ENCODE measurements at places on chromosomes 4 and X. TPM values are rescaled to one million over a fixed set of nuclear protein-coding genes. Genes with fewer than 3 reads are reported as not detected.

Gene PGAM4
- total RNA-seq: not detected

Gene MAGEH1
- total RNA-seq: 37.0 TPM

Gene EXOC1
- 51.0 TPM for total RNA-seq

Gene ERVMER34-1
- 0.27 TPM for total RNA-seq

Gene ATP5ME
- 174 TPM for total RNA-seq

Gene WDFY3
- 139 TPM for total RNA-seq

Gene RBMXL3
- not detected for total RNA-seq

Gene BRCC3
- total RNA-seq: 12.3 TPM

Gene SLC16A2
- 18.2 TPM for total RNA-seq

Gene CT47A1
- not detected for total RNA-seq

Gene ALB
- total RNA-seq: 1.0 TPM

Gene CWH43
- not detected for total RNA-seq
